ENCODE measurements at places on chromosomes 3 and 15. TPM values are rescaled to one million over a fixed set of nuclear protein-coding genes. Genes with fewer than 3 reads are reported as not detected.

The TMEM40 gene
- not detected for total RNA-seq

The SLC38A3 gene
- 0.98 TPM for total RNA-seq

The PLA2G4E gene
- total RNA-seq: not detected

The MOBP gene
- not detected for total RNA-seq

The FAM174B gene
- total RNA-seq: 12.3 TPM

The CELSR3 gene
- total RNA-seq: 6.2 TPM

The FRMD5 gene
- total RNA-seq: 0.09 TPM

The GPR176 gene
- not detected for total RNA-seq

Data from T-cell (primary cell).